COR-L47 (cell line): ENCODE measurements at places on chromosomes 16 and 17.

DNA sequence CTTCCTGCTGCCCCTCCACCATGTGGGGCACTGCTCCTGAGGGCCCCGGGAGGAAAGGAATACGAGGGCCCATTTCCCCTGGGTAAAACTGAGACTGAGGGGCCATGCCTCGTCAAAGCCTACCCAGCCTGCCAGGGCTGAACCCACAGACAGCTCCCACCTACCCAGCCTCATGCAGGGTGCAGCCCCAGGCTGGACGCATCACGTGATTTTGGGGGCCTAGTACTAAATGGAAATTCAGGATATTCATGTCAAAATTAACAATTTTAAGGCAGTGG is 3.4 kb upstream of the OSGIN1 start:
- no peak for DNase-seq

GRCh38 chr17:74777901-74778515 is 1.9 kb upstream of the NAT9 start:
- DNase-seq: no peak

- no peak for DNase-seq
Observed at GRCh38 chr16:866252-866896, 65.8 kb upstream of the GNG13 start.

DNA sequence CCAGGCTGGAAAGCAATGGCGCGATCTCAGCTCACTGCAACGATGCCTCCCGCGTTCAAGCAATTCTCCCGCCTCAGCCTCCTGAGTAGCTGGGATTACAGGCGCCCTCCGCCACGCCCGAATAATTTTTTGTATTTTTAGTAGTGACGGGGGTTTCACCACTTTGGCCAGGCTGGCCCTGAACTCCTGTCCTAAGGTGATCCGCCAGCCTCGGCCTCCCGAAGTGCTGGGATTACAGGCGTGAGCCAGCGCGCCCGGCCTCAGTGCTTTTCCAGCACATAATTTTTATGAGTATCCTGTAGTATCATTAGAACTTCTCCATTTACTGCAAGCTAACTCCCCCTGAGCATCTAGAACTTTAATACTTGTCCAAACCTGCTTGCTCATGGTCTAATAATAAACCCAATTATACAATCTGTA is 1.8 kb downstream of the UBE2G1 start:
- DNase-seq: no peak

GRCh38 chr17:44887971-44888954 is 11.0 kb downstream of the EFTUD2 start:
- no peak for DNase-seq
